ENCODE measurements at places on chromosomes 4 and X. TPM values are rescaled to one million over a fixed set of nuclear protein-coding genes. Genes with fewer than 3 reads are reported as not detected.

CXorf49 gene
- not detected for total RNA-seq

TRIM60 gene
- total RNA-seq = not detected

SYNPO2 gene
- total RNA-seq = 0.44 TPM

KLB gene
- total RNA-seq = 0.06 TPM

FAM9C gene
- total RNA-seq = not detected

TMPRSS11A gene
- not detected for total RNA-seq

L1CAM gene
- 0.16 TPM for total RNA-seq

CDK16 gene
- 38.7 TPM for total RNA-seq

CFP gene
- 0.49 TPM for total RNA-seq

PROM1 gene
- total RNA-seq = under 0.01 TPM

UGT2B11 gene
- not detected for total RNA-seq

TMPRSS11F gene
- total RNA-seq = not detected

TMEM31 gene
- total RNA-seq = not detected

TLR6 gene
- 0.81 TPM for total RNA-seq

FABP2 gene
- not detected for total RNA-seq

ODAM gene
- not detected for total RNA-seq

TBC1D19 gene
- 6.6 TPM for total RNA-seq

NRK gene
- total RNA-seq = not detected

NOA1 gene
- 15.1 TPM for total RNA-seq

LRIT3 gene
- 0.06 TPM for total RNA-seq

ANOS1 gene
- total RNA-seq = 0.32 TPM

VSIG1 gene
- total RNA-seq = 1.0 TPM

CPLX1 gene
- 0.50 TPM for total RNA-seq

KIF4A gene
- total RNA-seq = 11.3 TPM

ENPEP gene
- 0.49 TPM for total RNA-seq

ZNF518B gene
- 23.3 TPM for total RNA-seq

CPZ gene
- under 0.01 TPM for total RNA-seq

WNK3 gene
- 0.32 TPM for total RNA-seq

CT47C1 gene
- total RNA-seq = not detected

MAB21L2 gene
- not detected for total RNA-seq

GALNT7 gene
- total RNA-seq = 22.2 TPM

GPR119 gene
- total RNA-seq = not detected

BRS3 gene
- not detected for total RNA-seq
